Activated CD4-positive, alpha-beta T cell treated with anti-CD3 and anti-CD28 coated beads, Interleukin-2, amount 10 ng/mL, durations not matched to agents 24 days and 14 days (primary cell): ENCODE measurements at places on chromosomes 6 and 20.

GRCh38 chr6:138914701-138915100, 73.4 kb downstream of the REPS1 start:
- no peak for DNase-seq

- no peak for DNase-seq
Measured at GRCh38 chr6:63716169-63716568, 80.6 kb downstream of the PHF3 start.

GRCh38 chr6:40042232-40042631, 108.0 kb upstream of the MOCS1 start:
- no peak for DNase-seq

DNA sequence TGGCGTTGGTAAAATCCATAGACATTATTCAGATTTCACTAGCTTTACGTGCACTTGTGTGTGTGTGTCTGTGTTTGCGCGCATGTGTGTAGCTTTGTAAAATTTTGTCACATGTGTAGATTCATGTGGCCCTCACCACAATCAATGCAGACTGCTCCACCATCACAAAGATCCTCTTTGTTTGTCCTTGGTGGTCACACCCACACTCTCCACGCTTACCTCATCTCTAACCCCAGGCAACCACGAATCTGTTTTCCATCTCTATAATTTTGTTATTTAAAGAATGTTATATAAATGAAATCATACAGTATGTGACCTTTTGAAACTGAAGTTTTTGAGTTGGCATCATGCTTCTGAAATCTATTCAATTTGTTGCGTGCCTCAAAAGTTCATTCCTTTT, 58.5 kb downstream of the GRM1 start:
- no peak for DNase-seq

DNA sequence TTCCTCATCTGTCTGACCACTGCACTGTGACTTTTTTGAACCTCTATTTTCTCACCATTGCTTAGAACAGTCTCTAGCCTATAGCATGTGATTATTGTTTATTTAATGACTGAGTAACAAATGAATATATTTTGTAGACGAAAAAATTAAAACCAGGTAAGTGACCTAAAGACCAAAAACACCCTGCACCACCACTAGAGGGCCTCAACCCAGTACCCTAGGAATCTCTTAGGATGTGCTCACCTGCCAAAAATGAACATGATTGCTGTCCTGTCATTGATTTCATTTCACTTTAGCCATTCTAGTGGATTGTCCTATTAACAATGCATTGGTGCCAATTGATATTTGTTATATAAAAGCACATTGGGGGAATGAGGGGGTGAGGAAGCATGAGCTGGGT, 199.1 kb downstream of the COL9A1 start:
- no peak for DNase-seq

GRCh38 chr6:46323966-46324622, 153.3 kb upstream of the ENPP5 start:
- no peak for DNase-seq

- peak; percentile 76 for DNase-seq
Measured at GRCh38 chr20:37392441-37393195, 46.7 kb downstream of the SRC start.

GRCh38 chr6:108133594-108134179, 32.1 kb upstream of the NR2E1 start:
- peak; percentile 61 for DNase-seq

DNA sequence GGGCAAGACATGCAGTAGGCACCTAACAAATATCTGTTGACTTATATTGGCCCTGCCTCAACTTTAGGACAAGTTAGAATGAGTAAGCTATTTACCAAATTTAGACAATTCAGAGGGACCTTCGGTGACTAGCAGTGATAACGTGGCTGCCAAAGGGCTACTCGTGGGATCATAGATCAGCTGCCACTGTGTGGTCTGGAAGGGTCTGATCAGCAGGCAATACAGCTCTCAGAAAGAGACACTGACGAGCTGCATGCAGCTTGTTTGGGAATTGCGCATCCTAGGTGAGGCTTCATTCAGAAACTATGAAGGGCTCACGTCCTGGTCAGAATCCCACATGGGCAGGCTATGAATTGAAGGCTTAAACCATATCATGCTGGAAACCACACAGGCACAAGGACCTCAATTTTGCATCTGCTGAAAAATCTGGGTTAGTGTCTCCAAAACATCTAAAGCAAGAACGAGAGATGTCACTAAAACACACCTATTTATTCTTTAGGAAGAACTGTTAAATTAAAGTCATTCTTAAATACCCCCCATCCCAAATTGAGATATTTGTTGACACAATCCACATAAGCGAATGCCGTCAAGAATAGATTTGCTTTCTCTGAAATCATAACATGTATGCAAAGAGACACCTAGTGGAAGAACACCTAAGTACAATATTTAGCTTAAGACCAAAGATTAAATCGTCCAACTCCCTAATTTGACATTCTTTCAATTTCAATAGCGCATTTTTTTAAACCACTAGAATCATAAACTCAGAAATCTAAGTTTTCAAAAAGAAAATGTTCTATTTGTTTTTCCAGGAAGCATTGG, 79.6 kb downstream of the IPCEF1 start:
- peak; percentile 56 for DNase-seq

- DNase-seq: peak; percentile 80
Measured at GRCh38 chr6:127967708-127968107, 66.8 kb upstream of the THEMIS start.
